NAMALWA (cell line): ENCODE measurements at places on chromosomes 16 and 17.

- no peak for DNase-seq
These were observed 26.2 kb downstream of the NPRL3 start for GRCh38 chr16:112153-112840.

- DNase-seq: no peak
These were observed 5.7 kb downstream of the DUSP3 start for GRCh38 chr17:43772877-43773648.

DNA sequence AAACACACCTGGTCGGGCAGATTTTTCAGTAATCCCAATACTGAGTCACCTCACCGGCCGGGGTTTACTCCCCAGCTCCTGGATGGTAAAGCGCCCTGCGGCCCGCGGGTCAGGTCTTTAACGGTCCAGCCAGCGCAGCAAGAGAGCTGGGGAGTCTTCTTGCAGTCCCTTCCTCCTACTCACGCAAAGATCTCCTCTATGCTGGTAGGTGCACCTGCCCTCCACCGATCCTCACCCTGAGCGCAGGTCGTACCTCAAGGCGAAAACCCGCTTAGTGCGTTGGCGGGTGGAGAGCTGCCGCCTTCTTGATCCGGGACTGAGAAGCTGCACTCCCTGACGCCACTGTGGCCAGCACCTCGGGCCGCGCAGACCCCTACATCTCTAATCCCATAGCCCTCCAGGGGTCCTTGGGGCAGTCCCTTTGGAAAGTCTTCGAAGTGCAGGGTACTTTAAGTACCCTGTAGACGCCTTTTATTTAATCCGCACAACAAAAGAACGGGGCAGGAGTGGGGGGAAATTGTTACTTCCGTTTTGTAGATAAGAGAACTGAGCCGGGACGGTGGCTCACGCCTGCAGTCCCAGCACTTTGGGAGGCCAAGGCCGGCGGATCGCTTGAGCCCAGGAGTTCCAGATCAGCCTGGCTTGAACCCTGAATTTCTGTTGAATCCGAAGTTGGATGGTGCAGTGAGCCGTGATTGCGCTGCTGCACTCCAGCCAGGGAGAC lies 10.4 kb upstream of the HOXB13 start:
- no peak for DNase-seq

DNA sequence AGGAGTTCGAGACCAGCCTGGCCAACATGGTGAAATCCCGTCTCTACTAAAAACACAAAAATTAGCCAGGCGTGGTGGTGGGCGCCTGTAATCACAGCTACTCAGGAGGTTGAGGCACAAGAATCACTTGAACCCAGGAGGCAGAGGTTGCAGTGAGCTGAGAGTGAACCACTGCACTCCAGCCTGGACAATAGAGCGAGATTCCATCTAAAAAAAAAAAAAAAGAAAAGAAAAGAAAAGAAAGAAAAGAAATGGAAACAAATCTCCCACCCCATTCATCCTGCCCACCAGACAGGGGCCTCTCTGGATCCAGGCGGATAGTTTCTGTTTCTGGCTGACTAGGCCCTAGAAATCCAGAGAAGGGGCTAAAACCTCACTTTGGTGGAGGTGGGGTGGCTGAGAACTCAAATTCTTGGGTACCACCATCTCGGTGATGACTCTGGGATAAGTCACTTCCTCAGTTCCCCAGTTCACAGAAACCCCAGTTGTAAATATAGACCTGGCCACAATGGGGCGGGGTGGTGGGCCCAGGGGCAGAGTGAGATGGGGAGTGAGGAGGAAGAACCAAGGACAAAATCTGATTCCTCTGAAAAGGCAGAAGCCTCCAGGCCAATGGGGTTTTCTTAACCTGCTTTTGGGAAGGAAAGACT lies 22.2 kb downstream of the SOCS1 start:
- DNase-seq: no peak

- DNase-seq: no peak
These were observed 423.3 kb upstream of the MAF start for GRCh38 chr16:80023865-80024264.
